Frontal cortex (tissue), 4 donors: ENCODE measurements at places on chromosomes 4 and X. TPM values are rescaled to one million over a fixed set of nuclear protein-coding genes. Genes with fewer than 3 reads are reported as not detected.

Gene TLR7
- total RNA-seq = 0.82 TPM

DNA sequence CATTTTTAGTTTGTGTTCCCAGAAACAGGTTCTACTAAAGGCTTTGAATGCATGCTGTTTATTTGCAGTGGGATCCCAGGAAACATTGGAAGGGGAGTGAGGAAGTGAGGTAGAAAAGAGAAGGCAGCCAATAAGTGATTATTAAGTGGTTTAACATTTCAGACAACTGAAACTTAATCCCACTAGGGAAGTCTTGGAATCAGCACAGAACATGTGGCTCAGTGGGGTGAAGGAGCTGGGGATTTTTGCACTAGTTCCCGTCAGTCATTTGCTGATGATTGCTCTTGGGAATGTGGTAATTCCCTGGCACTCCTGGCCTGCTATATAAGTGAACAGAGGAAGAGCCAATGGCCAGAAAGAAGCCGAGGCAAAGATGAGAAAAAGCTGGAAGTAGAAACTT, 1053.0 kb upstream of the IGFBP7 start:
- no peak for DNase-seq

Gene INTU
- 26.9 TPM for total RNA-seq

Gene TAF7L
- 0.41 TPM for total RNA-seq

DNA sequence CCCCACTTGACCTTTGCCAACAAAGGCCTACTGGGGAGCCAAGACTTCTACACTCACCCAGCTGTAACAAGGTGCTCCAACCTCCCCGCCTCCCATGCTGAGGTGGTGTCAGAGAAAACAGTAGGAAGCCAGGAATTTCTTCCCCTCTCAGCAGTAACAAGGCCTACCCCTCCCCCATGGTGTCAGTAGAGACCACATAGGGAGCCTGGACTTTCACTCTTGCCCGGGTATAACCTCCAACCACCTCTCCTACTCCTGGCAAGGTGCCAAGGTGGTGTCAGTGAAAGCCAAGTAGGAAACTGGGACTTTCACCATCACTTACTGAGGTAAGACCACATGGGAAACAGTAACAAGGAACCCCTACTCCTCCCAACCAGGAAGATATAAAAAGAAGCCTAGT, 93.1 kb downstream of the SLC16A2 start:
- DNase-seq = no peak

DNA sequence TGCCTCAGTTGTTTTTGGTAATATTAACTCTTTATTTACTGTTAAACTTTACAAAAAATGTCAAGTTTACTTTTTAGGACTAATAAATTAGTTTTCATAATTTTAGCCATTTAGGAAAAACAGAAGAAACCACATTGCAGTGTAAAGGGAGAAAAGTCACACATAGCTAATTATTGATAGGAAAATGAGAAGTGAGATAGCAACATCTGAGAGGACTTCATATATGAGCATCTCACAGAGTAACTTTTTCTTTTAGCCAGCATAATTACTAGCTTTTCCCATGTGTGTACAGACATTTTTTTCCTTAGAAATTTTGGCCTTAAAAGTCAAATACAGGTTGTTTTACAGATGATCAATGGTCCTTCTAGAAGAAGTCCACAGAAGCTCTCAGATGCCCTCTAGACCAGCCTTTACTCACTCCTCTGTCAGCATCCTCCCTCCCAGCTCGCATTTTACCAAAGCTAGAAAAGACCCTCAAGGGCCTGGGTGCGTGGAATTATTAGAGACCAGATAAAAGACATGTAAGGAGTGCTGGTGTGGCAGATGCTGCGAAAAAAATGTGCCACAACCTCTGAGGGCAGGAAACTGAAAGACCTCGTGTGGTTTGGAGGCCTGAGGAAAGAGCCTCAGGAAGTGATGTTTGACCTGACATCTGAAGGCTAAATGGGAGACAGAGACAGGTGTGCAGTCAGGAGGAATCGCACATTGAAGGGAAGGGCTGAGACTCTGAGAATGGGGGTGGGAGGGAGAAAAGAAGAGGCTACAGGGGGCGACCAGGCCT, 156.9 kb downstream of the CBR4 start:
- DNase-seq = no peak

DNA sequence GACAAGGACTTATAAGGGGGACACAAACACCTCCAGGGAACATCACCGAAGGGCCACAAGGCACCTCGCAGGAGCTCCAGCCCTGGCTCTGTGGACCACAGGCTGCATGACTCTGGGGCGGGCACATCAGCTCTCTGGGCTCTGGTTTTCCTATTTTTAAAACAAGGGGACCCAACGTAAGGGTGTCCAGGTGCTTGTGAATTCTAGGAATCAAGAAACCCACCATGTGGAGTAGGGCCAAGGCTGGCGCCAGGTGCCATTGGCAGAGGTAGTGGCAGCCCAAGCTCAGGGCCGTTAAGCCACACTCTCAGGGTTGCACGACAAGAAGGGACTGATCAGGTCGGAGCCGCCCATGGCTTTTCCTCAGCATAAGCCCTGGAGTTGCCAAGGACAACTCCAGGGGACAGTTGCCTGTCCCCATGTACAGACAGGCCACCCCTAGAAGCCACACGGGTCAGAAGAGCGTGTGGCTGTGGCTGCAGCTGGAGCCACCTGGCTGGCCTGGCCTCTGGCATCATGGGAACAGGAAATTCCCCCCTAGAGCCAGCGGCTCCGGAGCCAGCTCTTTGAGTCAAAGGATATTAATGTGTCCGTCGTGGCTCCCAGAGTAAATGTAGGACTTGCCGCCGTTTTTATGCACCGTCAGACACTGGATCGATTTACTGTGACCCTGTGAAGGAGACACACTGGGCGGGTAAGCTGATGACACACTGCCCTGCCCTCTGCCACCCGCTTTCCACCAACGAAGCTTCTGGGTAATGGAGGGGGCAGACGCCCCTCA, 32.5 kb downstream of the WDR1 start:
- DNase-seq = no peak

- peak; percentile 45 for DNase-seq
Observed at GRCh38 chrX:72245461-72246089, 6.7 kb upstream of the ERCC6L start.

Gene CDKL5
- total RNA-seq = 37.5 TPM

Gene SPP1
- total RNA-seq = 160 TPM

Gene FAM199X
- 80.3 TPM for total RNA-seq

GRCh38 chrX:1397001-1397400, 5.1 kb upstream of the SLC25A6 start:
- no peak for DNase-seq

DNA sequence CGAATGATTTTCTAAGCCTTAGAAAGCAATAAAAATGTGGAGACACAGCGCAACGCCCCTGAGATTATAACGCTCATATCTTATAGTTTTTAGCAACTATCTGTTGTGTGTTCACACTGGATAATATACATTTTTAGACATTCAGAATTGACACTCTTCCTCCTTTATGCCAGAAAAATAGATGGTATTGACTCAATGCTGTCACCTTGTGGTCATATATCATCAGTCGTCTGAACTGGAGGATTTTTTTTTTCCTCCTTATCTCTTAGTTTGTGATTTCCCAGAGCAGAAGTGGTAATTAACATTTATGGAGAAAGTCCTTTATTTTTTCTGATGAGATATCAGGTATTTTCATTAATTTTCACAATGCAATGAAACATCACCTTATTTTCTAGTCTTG, 759.6 kb downstream of the RAB28 start:
- no peak for DNase-seq
